A172 (cell line): ENCODE measurements at places on chromosomes 2 and 18. TPM values are rescaled to one million over a fixed set of nuclear protein-coding genes. Genes with fewer than 3 reads are reported as not detected.

GRCh38 chr2:118983133-118983532 is 41.1 kb downstream of the MARCO start:
- DNase-seq, result no peak

DNA sequence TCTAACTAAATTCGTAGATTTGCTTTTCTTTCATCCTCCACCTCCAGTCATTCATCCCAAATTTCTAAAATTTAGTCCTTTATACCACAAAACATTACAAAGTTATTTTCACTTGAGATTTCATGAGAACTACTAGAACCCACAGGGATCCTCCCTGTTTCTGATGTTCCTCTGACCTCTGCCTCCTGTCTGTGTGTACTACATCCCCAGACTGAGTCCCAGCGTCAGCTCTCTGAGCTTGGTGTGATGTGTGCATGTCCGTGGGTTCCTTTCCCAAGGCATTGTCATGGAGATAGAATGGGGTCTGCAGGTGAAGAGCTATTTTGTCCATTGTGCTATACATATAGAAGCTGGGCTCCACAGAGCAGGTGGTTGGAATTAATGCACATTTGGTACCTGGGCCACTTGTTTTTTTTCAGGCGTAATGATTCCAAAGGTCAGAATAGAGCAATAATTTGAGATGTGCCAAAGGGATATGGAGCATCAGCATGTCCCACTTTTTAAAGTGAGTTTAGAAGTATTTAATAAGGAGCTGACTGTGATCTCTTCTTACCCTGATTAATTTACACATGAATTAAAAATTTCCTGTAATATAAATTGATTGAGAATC is 151.2 kb upstream of the BOD1L2 start:
- no peak for DNase-seq

GRCh38 chr2:238891457-238892203 is 43.7 kb downstream of the TWIST2 start:
- DNase-seq, result no peak

DNA sequence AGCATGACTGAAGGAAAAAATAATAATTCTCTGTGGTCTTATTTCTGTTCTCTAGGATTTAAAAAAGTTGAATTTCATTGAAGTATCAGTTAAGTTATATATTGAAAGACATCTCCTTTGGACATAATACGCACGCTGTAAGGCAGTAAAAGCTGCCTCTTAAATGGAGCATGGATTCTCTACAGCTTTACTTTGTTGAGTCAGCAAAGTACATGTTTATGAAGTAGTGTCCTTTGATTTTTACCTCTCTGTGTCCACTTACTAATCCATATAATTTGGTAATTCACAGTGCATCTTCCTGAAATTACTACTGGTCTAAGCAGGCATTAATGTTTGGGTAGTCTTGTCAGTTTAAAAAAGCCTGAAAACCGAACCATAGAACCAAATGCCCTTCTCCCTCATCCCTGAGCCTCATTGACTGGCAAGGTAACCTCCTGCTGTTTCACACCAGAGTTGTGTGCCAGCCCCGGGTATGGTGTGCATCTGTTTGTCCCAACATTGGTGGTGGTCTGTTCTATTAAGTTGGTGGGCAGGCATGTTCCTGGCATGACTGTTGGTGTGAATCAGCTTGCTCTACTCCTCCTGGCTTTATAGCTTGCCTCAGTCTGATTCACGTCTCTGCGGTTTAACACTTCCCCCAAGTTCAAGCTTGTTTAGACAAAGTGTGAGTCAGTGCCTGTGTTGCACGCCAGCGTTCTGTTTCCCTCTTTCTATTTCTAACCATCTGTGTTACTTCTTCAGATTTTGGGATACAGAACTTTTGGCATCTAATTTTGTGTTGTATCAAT is 71.0 kb upstream of the ITM2C start:
- peak; percentile 96 for DNase-seq

DNA sequence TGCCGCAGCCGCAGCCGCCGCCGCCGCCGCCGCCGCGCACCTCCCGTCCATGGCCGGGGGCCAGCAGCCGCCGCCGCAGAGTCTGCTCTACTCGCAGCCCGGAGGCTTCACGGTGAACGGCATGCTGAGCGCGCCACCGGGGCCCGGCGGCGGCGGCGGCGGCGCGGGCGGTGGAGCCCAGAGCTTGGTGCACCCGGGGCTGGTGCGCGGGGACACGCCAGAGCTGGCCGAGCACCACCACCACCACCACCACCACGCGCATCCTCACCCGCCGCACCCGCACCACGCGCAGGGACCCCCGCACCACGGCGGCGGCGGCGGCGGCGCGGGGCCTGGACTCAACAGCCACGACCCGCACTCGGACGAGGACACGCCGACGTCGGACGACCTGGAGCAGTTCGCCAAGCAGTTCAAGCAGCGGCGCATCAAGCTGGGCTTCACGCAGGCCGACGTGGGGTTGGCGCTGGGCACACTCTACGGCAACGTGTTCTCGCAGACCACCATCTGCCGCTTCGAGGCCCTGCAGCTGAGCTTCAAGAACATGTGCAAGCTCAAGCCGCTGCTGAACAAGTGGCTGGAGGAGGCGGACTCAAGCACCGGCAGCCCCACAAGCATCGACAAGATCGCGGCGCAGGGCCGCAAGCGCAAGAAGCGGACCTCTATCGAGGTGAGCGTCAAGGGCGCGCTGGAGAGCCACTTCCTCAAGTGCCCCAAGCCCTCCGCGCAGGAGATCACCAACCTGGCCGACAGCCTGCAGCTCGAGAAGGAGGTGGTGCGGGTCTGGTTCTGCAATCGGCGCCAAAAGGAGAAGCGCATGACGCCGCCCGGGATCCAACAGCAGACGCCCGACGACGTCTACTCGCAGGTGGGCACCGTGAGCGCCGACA is 2.4 kb downstream of the POU3F3 start:
- no peak for DNase-seq

- no peak for DNase-seq
These were observed 56.7 kb downstream of the NFATC1 start for GRCh38 chr18:79452190-79452990.

GRCh38 chr2:143802242-143802641 is 673.0 kb downstream of the ARHGAP15 start:
- DNase-seq, result peak; percentile 62

DNA sequence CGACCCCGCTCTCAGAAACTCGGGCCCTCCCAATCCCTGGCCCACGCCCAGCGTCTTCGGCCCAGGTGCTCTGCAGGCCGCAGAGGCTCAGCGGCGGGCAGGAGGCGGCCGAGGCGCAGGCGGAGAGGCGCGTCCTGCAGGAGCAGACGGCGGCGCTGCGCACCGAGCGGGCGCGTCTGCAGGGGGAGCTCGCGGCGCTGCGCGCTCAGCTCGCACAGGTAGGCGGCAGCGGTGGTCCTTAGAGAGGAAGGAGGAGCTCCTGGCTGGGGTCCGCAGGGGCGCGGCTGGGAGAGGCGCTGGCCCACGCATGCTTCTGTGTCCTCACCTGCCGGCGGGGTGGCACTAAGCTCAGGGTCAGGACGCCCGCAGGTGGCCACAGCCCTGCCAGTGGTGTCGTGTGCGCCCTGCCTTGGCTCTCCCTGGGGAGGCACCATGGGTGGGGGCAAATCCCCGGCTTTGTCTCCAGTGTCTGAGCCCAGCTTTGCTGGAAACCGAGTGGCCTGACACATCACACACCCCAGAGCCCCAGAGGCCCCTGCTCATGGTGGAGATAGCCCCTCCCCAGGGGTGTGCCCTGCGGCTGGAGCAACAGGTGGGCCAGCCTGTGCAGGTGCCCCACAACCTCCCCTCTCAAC is 14.9 kb upstream of the SNED1 start:
- DNase-seq, result no peak

DNA sequence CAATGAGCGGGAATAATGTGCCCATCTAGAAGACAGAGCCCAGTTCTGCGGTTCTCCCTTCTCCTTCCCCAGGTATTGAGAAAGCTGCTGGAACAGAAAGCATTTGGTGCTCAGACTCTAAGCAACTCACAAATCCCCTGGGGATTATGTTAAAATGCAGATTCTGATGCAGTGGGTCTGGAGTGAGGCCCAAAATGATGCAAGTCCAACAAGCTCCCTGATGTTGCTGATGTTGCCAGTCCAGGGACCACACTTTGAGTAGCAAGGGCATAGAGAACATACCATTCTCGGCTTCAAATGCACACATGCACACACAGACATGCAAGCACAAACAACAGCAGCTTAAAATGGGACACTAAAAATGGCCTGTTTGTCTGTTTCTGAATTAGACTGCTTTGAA is 274.8 kb upstream of the NCKAP5 start:
- DNase-seq, result no peak

- peak; percentile 81 for DNase-seq
These were observed 134.4 kb upstream of the SEC11C start for GRCh38 chr18:59005262-59005661.

DNA sequence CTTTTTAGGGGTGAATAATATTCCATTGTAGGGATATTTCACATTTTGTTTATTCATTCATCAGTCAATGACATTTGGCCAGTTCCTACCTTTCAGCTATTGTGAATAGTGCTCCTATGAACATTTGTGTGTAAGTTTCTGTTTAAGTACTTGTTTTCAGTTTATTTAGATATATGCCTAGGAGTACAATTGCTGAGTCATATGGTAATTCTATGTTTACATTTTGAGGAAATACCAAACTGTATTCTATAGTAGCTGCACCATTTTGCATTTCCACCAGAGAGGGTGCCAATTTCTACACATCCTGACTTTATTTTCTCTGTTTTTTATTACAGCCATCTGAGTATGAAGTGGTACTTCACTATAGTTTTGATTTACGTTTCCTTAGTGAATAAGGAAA is 54.4 kb upstream of the ZNF236 start:
- no peak for DNase-seq

- no peak for DNase-seq
These were observed 14.3 kb upstream of the RIOK3 start for GRCh38 chr18:23438608-23439366.

- peak; percentile 80 for DNase-seq
These were observed 14.1 kb upstream of the MEX3C start for GRCh38 chr18:51211552-51211951.

GRCh38 chr2:33602201-33602830 is 3.2 kb upstream of the FAM98A start:
- no peak for DNase-seq

- DNase-seq, result no peak
These were observed 24.4 kb downstream of the CCDC148 start for GRCh38 chr2:158432117-158432516.

DNA sequence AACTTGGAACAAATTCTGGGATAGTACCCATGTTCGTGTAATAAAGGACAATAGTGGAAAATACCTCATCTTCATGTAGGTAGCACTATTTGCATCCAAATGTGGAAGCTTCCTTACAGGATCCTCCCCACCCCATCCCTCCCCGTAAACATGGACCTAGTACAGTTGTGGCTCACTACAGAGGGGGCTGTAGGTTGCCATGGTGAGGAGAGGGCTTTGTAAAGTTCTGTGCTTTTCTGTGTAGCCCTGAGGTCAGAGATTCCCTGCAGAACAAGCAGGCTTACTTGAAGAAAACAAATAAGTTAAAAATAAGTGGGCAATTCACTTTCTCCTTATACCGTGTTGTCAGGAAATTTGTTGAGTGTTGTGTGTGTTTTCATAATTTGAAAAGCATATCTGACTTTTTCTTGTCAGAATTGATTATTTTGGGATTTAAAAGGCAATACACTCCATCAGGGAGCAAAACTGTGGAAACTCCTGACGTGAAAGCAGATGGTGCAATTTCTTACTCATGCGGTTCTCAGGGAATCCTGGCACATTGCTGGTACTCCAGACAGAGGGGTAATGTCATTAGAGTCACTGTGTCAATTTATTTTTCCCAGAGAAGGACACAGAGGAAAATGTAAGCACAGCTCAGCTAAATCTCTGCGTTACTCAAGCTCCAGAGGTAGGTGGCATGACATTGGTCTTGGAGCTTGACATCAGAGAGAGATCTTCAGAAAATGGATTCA is 174.2 kb upstream of the LHCGR start:
- no peak for DNase-seq

GRCh38 chr2:196314780-196315179 is 143.4 kb upstream of the STK17B start:
- DNase-seq, result peak; percentile 83

- no peak for DNase-seq
These were observed 260.4 kb upstream of the FANCL start for GRCh38 chr2:58501371-58502160.

DNA sequence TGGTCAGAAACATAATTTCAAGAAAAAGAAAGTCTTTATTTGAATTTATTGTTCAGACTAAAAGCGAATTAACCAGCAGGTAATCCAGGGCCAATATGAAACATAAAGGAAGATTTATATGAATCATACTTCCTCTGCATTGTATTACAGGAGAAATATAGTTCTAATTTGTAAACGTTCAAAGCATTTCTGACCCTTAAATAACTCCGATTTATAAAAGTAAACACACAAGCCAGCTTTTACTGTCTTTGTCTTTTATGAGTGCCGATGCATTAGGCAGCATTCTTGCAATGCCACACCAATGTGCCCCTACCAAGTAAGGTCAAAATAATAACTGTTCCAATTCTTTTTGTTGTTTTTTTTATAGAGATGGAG is 118.8 kb upstream of the RBBP8 start:
- no peak for DNase-seq

DNA sequence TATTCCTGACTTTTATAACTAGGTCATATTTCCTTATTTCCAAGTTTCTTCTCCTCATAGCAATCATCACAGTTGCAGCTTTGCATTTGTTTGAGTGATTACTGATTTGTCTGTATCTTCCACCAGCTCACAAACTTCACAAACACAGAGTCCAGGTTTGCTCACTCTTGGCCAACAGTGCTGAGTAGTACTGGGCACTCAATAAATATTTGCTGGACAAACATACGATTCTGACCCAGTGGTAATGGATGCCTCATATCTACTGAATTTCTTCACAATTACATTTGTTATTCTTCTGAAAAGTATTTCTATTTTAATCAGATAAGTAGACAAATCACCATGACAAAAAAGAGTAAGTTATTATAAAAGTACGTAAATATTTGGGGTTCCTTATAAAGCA is 516.3 kb downstream of the TDRD15 start:
- no peak for DNase-seq

DNA sequence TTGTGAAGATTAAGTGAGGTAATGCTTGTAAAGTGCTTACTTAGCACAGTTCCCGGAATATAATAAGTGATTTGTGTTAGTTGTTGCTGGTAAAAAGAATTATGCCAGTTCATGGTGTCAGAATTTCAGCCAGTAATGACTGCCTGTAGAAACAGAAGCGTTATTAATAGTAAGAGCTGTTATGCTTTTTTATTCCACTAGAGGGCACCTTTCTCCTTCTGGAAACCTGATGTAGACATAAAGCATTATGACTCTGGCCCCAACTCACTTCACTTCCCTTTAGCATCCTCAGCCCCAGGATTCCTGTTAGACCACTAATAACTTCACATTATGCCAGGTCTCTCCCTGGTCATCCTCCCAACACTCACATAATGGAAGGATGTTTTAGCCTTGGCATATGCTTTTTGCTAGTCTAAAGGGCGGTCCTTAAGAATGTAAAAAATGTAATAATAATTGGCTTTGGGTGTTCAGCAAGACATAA is 34.9 kb downstream of the C18orf54 start:
- DNase-seq, result peak; percentile 57

GRCh38 chr2:195477248-195477995 is 179.6 kb upstream of the SLC39A10 start:
- peak; percentile 75 for DNase-seq

Gene PLCL1
- total RNA-seq, result not detected in 2 replicates

Gene MYOM1
- total RNA-seq, result not detected in 2 replicates

Gene NEDD4L
- total RNA-seq, result 8.1 and 16.8 TPM in 2 replicates

Gene IL1B
- total RNA-seq, result 0.19 TPM in 1 of 2 replicates, not detected in the other

Gene CNTNAP5
- total RNA-seq, result not detected in 2 replicates

Gene CDCA7
- total RNA-seq, result 7.5 and 11.4 TPM in 2 replicates

Gene GKN1
- not detected in 2 replicates for total RNA-seq

Gene ST6GAL2
- total RNA-seq, result not detected in 2 replicates

Gene NAPG
- 48.6 and 65.8 TPM in 2 replicates for total RNA-seq

Gene PROC
- 2.7 and 2.8 TPM in 2 replicates for total RNA-seq

Gene DQX1
- total RNA-seq, result 0.17 TPM in 1 of 2 replicates, not detected in the other
